ENCODE measurements at places on chromosomes 6 and 20. TPM values are rescaled to one million over a fixed set of nuclear protein-coding genes. Genes with fewer than 3 reads are reported as not detected.
A peak's percentile ranks its signal among the peaks of the same experiment; 100 is the strongest.

- DNase-seq = peak; percentile 24
Measured at GRCh38 chr20:48791014-48791413, 36.8 kb downstream of the PREX1 start.

DNA sequence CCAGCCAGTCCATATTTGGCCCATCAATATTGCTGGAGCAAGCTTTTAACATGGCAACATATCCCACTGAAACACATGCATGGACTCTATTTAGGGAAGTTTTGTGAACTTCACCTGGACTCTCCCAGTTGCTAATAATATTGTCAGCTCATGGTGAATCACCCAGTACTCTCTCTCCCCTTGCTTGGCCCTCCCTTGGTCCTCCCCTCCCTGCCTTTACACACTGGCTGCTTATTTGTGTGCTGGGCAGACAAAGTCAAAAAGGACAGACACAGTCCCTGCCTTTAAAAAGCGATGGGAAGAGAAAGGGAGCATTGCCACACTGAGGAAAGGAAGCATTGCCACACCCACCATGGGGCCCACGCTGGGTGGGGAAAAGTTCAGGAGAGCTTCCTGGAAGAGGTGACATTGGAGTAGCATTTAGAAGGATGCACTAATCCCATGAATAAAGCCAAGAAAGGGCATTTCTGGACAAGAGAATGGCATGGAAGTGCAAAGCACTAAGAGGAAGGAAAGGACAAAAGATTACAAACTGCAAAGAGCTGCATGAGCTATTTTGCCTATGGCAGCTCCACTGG, 143.4 kb upstream of the EXOC2 start:
- DNase-seq = no peak

DNA sequence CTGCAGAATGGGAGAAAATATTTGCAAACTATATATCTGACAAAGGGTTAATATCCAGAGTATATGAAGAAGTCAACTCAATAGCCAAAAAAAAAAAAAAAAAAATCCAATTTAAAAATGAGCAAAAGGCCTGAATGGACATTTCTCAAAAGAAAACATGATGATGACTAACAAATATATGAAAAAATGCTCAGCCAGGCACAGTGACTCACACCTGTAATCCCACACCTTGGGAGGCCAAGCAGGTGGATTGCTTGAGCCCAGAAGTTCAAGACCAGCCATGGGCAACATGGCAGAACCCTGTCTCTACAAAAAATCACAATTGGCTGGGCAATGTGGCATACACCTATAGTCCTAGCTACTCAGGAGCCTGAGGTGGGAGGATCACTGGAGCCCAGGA, 2.1 kb upstream of the ECHDC1 start:
- no peak for DNase-seq

DNA sequence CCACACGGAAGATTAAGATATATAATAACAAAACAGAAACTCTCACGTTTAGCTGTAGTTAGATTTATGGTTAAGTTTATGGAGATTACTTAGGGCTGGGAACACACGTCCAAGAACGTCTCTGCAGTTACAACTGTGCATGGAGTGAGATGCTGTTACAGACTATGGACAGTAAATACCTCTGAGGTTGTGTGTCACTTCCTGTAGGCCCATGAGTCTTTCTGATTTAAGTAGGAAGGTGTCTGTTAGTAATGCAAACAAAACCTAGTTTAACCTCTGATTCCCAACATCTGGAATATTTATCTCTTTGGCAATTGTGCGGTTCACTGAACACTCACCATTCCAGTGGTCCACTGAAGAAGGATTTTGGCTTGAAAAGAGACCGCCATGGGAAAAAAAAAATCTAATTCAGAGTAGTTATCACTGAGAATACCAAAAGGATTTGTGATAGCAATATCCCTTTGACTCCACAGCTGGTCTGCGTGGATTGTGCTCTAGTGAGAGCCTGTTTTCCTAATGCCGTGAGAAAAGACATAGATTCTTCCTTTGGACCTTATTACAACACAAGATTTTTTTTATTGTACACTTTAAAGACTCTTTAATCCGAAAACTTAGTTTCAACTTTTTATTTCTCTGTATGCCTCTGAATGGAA, 478.2 kb upstream of the CITED2 start:
- peak; percentile 69 for DNase-seq

DNA sequence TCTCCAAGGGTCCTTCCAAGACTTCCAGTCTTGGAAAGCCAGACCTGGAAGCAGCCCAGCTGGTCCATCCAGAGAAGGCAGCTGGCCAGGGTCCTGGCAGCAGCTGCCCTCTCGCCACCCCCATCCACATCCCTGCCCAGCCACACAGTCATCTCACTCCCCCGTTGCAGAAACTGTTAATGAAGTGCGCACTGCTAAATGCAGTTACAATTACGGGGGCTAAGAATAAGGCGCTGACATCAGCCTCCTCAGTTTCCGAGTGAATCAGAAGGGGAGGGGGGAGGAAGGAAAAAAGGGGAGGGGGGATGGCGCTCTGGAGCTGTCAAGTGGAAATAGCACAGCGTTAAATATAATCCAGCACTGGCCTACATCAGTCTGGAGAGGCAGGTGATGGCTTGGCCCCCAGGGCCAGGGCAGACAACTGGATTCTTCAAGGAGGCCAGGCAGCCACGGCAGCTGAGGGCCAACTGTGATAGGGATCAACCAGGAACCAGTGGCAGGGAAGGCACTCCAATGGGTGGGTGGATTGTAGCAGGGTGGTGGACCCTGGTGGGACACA, 6.9 kb downstream of the RIMS4 start:
- peak; percentile 10 for DNase-seq

GRCh38 chr6:136404627-136405419, 115.2 kb upstream of the BCLAF1 start:
- no peak for DNase-seq

DNA sequence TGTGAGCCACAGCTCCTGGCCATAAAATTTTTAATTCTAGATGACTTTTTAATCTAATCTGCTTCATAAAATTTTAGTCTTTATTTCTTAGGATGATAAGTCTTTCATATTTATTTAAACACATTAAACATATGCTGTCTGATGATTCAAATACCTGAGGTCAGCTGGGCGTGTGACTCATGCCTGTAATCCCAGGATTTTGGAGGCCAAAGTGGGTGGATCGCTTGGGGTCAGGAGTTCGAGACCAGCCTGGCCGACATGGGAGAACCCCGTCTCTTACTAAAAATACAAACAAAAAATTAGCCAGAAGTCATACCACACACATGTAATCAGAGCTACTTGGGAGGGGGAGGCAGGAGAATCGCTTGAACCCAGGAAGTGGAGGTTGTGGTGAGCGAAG, 53.1 kb downstream of the RBM24 start:
- peak; percentile 40 for DNase-seq

GRCh38 chr6:166671434-166672081, 44.5 kb upstream of the RPS6KA2 start:
- no peak for DNase-seq

GRCh38 chr6:14965424-14966075, 280.3 kb upstream of the JARID2 start:
- DNase-seq = peak; percentile 64

GRCh38 chr6:74319292-74319691, 623.3 kb downstream of the CD109 start:
- no peak for DNase-seq

DNA sequence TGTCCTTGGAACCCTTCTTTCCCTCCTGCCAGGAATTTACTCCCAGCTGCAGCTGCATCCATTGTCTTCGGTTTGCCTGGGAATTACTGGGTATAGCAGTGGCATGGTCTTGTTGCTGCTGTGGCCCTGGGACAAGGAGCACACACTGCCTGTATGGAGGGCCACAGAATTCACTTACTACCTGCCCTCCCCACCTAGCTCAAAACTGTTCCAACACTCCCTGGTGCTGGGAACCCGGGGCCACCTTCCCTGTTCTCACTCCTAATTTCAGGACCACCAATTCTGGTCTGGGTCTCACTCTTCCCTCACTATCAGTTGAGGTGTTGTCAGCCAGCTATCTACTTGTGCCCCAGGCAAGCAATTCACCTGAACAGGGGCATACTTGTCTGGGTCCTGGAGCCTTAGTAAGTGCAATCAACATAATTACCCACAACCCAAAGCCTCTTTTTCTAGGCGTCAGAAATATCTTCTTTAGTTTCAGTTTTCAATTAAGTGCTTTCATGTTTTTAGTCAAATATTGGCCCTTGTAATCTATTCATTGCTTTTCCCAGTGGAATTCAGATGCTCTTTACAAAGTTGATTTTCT, 47.2 kb downstream of the METTL24 start:
- no peak for DNase-seq

- no peak for DNase-seq
Measured at GRCh38 chr20:8997701-8998117, 71.2 kb upstream of the PLCB4 start.

GRCh38 chr6:67362976-67363375, 1272.1 kb upstream of the ADGRB3 start:
- no peak for DNase-seq

GRCh38 chr20:16412906-16413305, 160.3 kb downstream of the KIF16B start:
- no peak for DNase-seq

- DNase-seq = peak; percentile 85
Measured at GRCh38 chr20:8782804-8783203, 286.1 kb upstream of the PLCB4 start.

DNA sequence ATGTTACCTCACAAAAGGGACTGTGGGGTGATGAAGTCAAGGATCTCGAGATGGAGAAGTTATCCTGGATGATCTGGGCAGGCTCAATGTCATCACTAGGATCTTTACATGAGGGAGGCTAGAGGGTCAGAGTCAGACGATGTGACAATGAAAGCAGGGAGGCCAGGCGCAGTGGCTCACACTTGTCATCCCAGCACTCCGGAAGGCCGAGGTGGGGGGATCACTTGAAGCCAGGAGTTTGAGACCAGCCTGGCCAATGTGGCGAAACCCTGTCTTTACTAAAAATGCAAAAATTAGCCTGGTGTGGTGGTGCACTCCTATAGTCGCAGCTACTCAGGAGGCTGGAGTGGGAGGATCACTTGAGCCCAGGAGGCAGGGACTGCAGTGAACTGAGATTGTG, 68.8 kb downstream of the TTLL2 start:
- no peak for DNase-seq

DNA sequence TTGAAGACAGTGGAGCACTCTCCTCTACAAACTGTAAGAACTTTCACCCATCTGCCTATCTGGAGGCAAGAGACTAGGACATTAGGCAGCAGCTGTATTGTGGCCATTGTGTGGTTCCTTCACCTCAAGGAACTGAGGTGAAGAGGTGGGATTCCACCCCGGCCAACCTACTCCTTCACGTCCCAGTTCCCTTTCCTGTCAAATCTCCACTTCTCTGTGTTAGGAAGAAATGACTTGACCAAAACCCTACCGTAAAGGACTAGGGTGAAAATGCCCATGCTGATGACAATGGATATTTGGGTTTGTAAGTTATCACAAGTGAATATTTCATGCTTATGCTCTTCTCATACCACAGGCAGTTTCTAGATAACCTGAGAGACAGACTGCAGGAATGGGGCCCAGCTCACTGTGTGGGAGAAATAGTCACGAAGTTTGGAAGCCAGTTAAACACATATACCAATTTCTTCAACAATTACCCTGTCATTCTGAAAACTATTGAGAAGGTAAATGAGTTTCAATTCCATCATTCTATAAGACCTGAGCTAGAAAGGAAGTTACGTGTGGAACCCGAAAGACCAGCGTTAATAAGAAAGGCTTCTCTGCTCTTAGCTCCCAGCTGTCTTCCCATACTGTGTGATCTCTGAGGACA, 86.6 kb downstream of the ECT2L start:
- DNase-seq = no peak

DNA sequence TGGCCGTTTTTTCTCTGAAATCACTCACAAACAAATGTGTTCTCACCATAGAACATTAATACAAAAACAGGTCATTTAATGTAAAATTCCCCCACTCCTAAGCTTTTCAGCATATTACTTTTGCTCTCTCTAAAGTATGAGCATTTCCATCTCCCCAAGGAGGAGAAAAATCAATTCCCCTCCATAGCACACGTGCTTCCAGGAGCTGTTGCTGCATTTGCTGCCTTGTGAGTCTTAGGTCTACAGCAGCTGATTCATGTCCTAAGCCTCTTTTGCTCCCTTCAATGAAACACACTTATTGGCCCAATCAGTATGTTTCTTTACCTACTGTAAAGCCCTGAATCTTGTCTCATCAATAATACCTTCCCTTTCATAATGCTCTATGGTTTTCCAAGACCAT, 6.4 kb upstream of the COL9A1 start:
- DNase-seq = no peak

DNA sequence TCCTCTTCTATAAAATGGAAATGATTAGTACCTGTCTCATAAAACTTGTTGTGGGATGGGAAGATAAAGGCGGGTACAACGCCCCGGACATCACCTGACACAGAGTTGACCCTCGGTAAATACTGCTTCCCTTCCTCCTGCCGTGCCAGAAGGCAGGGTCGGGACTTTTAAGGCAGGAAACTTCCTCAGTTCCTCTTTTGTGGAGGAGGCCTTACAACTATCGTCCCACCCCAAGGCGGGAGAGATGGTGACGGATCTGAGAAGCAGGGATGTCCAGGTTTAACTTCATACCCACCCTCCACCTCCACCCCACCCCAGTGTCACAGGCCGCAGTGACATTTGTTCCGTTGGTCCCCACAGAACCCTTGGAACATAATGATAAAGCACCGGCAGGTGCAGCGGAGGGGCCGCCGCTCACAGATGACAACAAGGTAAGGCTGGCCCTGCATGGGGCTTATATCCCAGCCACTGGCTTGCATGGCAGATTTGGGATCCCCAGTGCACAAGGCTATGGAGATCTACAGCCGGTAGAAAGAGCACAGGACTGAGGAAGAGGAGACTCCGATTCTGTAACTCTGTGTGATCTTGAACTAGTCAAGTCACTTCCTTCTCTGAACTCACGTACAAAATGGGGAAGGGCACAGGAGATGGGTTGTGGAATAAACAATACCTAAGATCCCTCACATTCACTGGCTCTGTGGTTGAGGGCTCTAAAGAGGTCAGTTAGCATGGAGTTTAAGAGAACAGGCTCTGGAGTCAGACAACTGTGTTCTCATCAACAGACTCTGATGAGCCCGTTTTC, 764 bp downstream of the DNTTIP1 start:
- DNase-seq = no peak

LYRM4 gene
- 28.0 TPM for total RNA-seq

ATP6V1G2 gene
- 0.89 TPM for total RNA-seq

CLVS2 gene
- total RNA-seq = not detected

CDH4 gene
- total RNA-seq = 4.4 TPM

CD40 gene
- total RNA-seq = 2.5 TPM

FLRT3 gene
- total RNA-seq = 2.3 TPM

HLA-DQB2 gene
- total RNA-seq = not detected

COL9A3 gene
- total RNA-seq = not detected

DNAH8 gene
- total RNA-seq = not detected

HAO1 gene
- not detected for total RNA-seq

RIMS4 gene
- not detected for total RNA-seq

RTF2 gene
- total RNA-seq = 128 TPM

CST2 gene
- 5.6 TPM for total RNA-seq

CFAP61 gene
- total RNA-seq = not detected

MAFB gene
- total RNA-seq = 1.8 TPM

Data from GM23248 (cell line).